ENCODE measurements at places on chromosomes 12 and 14. TPM values are rescaled to one million over a fixed set of nuclear protein-coding genes. Genes with fewer than 3 reads are reported as not detected.

GRCh38 chr14:76257111-76257803, 105.5 kb downstream of the GPATCH2L start:
- no peak for DNase-seq

SPRYD4 gene
- total RNA-seq = 3.2 TPM

DDIT3 gene
- total RNA-seq = 17.3 TPM

CCDC60 gene
- not detected for total RNA-seq

DNA sequence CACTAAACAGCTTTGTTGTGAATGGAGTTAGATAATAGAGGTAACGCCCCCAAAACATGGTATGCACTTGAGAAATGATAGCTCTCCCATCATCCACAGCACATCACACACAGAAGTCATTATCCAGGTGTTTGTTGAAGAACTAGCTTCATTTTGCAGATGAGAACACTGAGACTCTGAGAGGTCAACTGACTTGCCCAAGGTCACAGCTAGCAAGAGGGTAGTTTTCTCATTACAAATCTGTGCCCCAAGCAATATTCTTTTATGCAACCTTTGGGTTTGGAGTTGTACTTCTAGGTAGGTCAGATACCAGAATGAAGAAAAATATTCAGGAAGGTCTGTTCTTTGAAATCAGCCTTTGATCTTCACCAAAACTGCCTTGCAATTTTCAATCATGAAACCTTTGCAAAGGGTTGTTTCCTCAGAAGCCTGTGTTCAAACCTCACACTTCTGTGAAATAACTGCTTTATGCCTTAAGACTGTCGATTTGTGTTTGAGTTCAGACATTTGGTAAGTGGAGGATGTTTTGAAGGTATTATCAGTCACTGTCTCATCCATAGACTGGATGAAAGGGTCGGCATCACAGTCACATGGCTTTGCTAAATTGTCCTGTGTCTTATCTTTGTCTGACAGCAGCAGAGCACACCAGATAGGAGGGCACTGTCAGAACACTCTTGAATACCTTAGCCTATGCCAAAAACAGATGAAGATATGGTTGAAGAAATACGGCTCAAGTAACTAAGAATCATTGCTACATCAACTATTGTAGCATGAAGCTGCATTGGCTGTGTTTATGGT, 233.2 kb upstream of the BTG1 start:
- no peak for DNase-seq

GRCh38 chr12:103912069-103912468, 18.1 kb upstream of the HSP90B1 start:
- DNase-seq = no peak

- no peak for DNase-seq
These were observed 164.3 kb downstream of the TMEM121 start for GRCh38 chr14:105690671-105691070.

- no peak for DNase-seq
These were observed 323.7 kb upstream of the OR4E1 start for GRCh38 chr14:21997300-21997699.

GRCh38 chr12:26092346-26093105, 32.3 kb downstream of the BHLHE41 start:
- no peak for DNase-seq

PTHLH gene
- 1.9 TPM for total RNA-seq

SOAT2 gene
- total RNA-seq = 0.79 TPM

DNA sequence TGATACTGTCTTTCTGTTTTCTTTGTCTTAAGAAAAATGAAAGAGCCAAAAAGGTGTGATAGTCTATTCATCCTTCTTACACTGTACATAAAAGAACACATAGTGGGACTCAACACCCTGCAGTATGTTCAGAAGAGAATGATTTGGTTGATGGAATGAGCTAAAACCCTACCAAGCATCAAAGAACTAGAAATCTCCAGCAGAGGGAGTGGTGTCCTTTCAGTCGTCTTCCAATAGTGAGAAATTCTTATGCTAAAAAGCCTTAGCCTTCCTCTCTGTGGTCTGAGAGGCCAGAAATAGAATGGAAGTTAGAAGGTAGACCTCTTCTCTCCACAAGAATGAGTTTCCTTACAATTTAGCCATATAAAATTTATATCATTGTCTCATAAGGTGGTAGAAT, 393.4 kb upstream of the SEL1L start:
- DNase-seq = no peak

HOXC6 gene
- 5.7 TPM for total RNA-seq

CCDC38 gene
- total RNA-seq = 0.35 TPM

CCDC63 gene
- total RNA-seq = not detected

DNA sequence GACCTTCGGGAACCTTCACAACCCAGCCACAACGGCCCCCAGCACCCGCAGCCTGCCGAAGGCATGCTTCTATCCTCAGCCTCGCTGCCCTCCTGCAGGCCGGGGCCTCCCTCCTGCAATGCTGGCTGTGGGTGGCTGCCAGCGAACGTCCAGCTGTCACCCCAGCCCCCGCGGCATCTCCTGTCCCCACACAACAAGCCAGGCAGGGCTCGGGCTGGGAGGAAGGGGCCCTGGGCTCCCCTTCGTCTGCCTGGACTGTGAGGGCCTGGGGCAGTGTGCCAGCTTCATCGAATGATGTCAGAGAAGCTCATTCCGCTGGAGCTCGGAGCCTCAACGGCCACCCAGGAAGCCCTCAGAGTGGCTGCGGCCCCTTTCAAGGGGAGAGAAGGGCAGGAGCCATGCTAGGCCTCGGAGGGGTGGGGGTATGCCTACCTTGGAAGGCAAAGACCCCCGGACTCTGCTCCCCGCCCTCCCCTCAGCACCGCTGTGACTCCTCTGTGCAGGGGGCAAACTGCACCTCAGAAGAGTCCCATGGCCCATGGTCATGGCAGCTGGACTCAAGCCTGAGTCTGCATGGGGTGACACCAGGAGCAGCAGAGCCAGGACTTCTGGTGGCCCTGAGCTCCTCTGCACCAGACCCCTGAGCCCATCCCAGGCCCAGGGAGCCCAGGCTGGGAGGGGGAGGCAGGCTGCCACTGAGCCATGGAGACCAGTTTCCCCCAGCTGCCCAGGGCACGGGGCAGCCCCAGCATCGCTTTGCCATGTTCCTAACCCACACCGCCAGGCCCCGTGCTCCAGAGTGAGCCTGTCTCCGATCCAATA, 24.7 kb upstream of the C14orf180 start:
- DNase-seq = no peak

LIN7A gene
- not detected for total RNA-seq

DNA sequence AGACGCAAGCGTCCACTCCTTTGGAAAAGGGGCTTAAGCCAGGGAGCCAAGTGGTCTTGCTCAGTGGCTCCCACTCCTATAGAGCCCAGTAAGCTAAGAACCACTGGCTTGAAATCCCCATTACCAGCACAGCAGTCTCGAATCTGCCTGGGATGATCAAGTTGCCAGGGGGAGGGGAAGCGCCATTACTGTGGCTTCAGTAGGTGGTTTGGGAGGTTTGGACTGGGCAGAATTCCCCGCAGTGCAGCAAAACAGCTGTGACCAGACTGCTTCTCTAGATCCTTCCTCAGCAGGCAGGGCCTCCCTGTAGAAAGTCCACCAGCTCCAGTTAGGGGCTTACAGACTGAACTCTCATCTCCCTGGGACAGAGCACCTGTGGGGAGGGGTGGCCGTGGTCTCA, 115.4 kb downstream of the TMEM117 start:
- no peak for DNase-seq

GRCh38 chr12:94182986-94183707, 34.8 kb downstream of the PLXNC1 start:
- no peak for DNase-seq

GRCh38 chr12:90404071-90404470, 550.9 kb downstream of the CCER1 start:
- DNase-seq = no peak

ESYT1 gene
- 46.1 TPM for total RNA-seq

DNA sequence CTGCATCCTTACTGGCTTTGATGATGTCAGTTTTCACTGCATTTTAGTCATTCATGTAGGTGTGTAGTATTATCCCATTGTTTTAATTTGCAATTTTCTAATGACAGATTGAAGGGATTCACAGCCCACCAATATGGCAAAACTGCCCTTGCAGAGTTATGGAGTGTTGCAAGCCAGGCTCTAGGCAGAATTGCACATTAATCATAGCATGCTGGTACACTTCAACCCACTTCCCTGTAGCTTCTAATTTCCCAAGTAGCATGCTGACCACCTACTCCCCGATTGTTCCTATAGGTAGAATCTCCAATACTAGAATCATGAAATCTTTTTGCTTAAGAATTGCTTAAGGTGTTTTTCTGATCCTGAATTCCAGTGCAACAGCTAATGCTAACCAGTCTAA, 5.2 kb upstream of the RNASE6 start:
- no peak for DNase-seq

- DNase-seq = no peak
These were observed 1.2 kb upstream of the SRGAP1 start for GRCh38 chr12:63843254-63843720.

GRCh38 chr14:106872611-106873446, 1346.4 kb downstream of the TMEM121 start:
- DNase-seq = peak; percentile 91

FITM1 gene
- total RNA-seq = 0.72 TPM

GRCh38 chr14:85319101-85319500, 210.8 kb upstream of the FLRT2 start:
- no peak for DNase-seq

AEBP2 gene
- total RNA-seq = 37.2 TPM

RTN1 gene
- not detected for total RNA-seq

KLHL33 gene
- total RNA-seq = 0.11 TPM

- DNase-seq = no peak
These were observed 78.7 kb downstream of the GALNT9 start for GRCh38 chr12:132250707-132251106.

- DNase-seq = no peak
These were observed 416.5 kb downstream of the VRK1 start for GRCh38 chr14:97213720-97214119.

GRCh38 chr14:54291491-54292191, 105.2 kb upstream of the CDKN3 start:
- no peak for DNase-seq

GRCh38 chr12:82971584-82971983, 284.9 kb downstream of the TMTC2 start:
- DNase-seq = no peak

- DNase-seq = no peak
These were observed 112.8 kb upstream of the ATF7IP start for GRCh38 chr12:14252697-14253096.

GRCh38 chr12:97283297-97283696, 179.3 kb upstream of the RMST start:
- DNase-seq = no peak

DNA sequence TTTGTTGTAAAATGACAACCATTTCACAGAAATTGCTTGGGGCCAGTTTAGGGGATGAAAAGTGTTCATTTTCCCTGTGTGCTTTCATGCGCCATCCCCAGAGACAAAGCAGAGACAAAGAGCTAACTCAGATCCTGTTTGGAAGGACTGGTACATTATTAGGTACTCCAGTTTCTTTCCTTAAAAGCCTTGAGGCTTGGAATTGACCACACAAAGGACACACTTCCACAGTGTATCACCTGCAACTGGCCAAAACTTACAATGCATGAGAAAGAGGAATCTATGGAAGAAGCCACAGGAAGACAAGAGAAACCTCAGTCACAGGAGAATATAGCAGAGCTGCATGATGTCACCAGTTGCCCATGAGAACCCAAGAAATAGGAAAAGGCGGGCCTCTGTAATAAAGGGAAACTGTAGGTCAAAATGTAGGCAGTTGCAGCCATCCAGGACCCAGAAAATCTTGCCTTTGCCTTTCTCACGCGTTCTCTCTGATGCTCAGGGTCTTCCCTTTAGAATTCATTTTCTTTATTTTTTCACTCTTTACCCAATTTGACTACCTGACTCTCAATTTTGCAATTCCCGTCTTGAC, 339.0 kb downstream of the RMST start:
- DNase-seq = no peak

FGF6 gene
- total RNA-seq = not detected

GALNT6 gene
- 73.0 TPM for total RNA-seq

DNA sequence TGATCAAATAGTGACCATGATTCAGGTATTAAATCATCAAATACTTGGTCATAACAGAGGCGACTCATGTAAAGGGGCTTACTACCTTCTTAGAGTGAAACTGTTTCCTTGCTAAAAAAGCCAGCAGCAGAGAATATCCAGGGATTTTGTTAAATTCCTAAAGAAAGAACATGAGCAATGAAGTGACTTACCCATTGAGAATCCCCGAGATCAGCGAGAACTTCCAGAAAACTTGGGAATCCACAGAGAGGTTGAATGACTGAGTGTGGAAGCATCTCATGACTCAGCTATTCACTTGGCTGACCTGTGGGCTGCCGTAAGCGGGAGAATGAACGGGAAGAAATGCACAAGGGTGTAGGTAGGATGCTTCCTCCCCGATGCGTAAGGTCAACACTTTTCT, 85.3 kb upstream of the KCNA1 start:
- DNase-seq = no peak

- no peak for DNase-seq
These were observed 5.1 kb downstream of the AKAP3 start for GRCh38 chr12:4643747-4644146.

PRICKLE1 gene
- total RNA-seq = 7.0 TPM

DNA sequence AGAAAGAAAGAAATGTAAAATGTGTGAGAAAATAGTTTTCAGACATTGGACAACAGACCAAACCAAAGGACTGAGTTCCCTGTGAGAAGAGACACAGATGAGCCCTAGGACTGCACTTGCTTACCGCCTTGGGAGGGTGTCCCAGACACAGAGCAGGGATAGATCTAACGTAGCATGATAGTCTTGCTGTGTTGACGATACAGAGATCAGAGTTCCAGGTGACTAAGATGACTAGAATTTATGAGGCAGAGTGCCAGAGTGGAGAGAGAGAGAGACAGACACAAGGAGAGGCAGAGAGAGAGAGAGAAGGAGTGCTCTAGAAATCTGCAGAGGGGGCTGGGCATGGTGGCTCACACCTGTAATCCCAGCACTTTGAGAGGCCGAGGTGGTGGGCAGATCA, 148.2 kb upstream of the LMNTD1 start:
- DNase-seq = no peak

TESPA1 gene
- not detected for total RNA-seq

RND1 gene
- total RNA-seq = 4.0 TPM
